Activated gamma-delta T cell (primary cell): ENCODE measurements at places on chromosomes 3 and 15.

DNA sequence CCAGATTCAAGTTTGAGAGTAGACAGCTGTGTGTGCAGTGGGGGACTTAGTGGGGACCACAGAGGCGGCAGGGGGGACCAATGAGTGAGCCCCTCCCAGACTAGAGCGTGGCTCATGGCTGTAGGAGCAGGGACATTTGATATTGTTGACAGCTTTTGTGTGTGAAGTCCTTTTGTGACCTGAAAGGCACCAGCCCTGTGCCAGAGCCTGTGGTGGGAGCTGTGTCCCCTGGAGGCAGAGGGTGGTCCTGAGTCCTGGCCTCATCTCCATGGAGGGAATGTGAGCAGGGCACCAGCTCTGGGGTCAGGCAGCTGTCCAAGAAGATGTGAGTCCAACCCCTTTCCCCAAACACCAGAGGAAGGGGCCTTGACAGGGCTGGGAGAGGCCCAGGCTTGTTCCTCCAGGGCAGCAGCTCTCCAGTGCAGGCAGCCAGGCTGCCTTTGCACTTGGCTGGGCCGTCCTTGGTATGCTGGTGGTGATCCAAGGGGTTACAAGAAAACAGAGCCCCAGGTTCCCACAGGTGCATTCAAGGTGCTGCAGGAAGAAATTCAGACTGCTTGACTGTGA, 10.1 kb upstream of the C3orf22 start:
- DNase-seq, result no peak

DNA sequence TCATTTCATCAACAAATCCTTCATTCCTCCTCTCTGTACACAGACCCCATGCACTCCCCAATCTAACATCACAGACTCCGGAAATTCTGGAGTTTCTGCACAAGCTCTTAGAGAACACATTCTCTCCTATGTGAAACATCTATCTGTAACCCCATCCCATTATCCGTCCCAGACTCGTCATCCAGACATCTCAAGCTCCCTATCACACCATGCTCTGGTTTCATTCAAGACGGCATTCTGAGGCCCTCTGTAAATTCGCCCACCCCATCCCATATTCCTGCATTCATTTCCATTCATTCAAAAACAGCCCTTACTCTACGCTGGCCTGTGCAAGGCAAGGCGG, 575 bp downstream of the LEO1 start:
- DNase-seq, result no peak

GRCh38 chr3:64530434-64531049, 157.3 kb downstream of the ADAMTS9 start:
- no peak for DNase-seq

DNA sequence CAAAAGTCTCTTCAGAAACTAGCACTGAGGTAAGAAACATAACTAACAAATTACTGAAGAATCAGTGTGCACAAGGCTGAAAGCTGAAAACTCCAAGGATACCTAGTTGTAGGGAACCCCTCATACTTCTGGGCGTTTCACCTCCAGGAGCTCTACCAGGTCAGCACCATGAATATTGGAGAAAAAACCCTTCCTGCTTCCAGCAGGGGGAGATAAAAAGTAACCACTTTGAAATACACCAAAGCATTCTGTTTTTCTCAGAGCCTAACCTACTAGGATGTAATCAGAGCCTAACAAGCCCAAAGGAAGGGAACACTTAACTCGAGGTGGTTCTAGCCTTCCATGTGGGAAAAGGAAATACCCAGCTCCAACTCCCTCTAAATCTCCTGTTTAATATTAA, 175.8 kb upstream of the MME start:
- DNase-seq, result no peak

- no peak for DNase-seq
These were observed 168.9 kb downstream of the RAP2B start for GRCh38 chr3:153330901-153331300.

DNA sequence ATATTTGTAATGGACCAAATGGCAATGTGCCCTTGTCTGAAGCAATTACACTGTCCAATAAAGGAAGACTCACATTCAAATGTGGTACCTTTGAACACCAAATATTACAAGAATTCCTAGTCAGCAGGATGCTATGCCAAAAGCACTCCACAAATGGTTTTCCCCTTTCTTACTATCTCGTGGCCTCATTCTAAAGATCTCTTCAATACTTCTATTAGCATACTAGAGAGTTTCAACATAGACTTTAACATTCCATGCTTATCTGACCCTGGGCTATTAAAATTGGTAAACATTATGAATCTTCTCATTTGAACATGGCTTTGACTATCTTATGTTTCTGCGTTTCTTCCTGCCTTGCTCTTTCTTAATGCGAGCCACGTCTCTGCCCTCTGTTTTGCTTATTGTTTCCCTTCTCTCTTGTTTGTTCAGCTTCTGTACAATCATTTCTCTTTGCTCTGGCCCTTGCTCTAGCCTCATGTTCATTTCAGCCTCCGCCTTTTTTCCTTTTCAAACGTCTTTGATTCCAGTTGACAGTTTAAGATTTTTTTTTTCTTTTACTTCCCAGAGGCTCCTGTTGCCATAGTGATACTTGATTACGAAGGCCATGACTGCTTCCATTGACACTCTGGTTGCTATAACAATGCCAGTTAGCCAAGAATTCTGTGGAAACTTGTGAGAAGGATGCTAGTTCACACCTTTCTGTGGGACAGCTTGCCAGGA, 49.5 kb upstream of the SLC9A9 start:
- DNase-seq, result no peak

DNA sequence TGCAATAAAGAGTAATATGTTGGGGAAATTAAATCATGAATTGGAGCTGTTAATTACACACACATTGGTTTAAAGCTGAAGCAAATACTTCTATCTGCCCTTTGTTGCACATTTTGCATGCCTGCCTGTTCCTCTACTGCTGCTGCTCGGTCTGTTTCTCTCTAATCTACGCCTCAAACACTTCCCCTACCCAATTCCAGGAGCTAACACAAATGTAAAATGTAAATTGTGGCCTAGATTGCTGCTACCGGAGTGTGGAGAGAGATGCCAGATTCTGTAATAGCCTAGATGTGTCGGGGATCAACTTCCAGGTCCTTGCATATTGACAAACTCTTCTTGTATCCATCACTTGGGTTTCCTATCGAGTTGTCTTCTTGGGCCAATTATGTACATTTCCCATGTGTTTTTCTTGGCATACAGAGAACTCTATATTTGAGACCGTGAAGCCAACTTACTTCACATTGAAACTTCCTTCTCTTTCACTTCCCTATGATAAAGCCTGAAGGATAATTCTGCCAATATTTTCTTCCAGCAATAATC, 450.4 kb upstream of the NR2F2 start:
- no peak for DNase-seq

DNA sequence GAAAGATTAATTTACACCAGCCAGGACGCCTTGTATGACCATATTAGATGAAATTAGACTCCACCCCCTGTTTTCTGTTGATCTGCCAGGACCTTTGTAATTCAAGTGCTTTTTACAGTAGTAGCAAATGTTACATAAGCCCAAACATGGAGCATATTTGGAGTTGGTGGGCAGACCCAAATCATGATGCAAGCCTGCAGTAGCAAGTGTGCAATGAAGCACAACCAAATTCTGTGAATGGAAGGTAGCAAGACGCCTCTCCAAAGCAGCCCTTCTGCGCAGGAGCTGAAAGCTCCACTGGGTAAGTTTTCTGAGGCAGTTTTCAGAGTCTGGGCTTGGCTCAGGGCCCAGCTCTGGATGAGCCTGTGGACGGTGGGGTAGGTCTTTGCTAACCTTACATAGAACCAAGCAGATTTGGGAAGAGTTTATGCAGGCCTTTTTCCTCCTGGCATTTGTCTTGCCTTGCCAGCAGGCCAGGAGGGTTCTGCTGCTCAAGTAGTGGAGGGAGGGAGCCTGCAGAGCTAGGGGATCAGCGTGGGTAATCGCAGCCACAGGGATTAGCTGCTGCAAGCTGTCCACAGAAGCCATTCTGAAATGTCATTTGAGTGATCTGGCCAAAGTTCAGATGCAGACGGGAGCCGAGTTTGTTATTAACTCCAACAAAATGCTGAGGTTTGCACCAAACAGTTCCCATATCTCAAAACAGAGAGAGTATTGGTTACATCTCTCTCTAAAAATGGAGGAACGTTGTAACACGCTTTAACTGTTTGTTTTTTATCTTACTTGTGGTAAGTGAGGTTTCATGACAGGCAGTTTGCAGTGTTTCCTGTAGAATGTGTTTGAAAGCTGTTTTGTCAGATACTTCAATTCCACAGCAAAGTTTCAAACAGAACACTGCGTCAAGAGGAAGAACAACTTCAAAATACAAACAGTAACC, 55.4 kb downstream of the PSMD6 start:
- no peak for DNase-seq

GRCh38 chr3:138985932-138986331, 20.1 kb downstream of the PRR23A start:
- DNase-seq, result no peak
